ENCODE measurements at places on chromosomes 2 and 18.
A peak's percentile ranks its signal among the peaks of the same experiment; 100 is the strongest.

- peak; percentile 59 for DNase-seq
Observed at GRCh38 chr2:144382849-144383248, 137.1 kb downstream of the ZEB2 start.

- no peak for DNase-seq
Observed at GRCh38 chr2:36445185-36445866, 89.7 kb downstream of the CRIM1 start.

- no peak for DNase-seq
Observed at GRCh38 chr2:71788186-71788525, 334.8 kb downstream of the DYSF start.

DNA sequence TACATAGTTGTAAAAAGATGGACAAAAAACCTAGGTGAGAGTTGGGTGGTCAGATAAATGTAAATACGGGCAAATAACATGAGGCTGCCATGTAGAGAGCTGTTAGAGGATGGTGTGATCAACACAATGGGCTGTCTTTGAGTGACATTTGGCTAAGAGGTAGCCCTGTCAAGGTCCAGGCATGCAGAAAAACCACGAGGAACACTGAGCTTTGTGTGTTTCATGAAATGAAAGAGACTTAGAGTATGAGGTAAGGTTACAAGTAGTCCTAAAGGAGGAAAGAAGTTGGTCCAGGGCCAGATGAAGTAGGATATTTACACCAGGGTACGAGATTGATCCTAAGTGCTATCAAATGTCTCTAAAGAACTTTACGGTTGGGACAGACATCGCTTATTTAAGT, 160.9 kb downstream of the RDH14 start:
- DNase-seq, result no peak
